ENCODE measurements at places on chromosomes 13 and 19.

DNA sequence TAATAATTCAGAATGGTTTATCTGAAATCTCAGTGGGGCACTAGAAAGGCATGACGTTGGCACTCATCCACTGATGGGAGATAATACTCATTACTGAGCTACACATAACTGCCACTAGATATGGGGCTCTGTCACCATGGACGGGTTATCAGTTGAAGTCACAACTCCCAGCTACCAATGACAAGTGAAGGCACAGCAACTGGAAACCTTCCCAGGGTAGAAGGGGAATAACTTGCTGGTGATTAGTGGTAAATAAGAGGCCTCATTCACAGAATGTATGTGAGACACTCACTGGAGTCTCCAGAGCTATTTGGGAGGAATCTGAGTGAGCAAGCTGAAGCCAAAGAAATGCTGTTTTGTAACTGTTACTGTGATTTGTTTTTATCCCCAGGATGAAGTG, 249.6 kb downstream of the ENOX1 start:
- no peak for DNase-seq

DNA sequence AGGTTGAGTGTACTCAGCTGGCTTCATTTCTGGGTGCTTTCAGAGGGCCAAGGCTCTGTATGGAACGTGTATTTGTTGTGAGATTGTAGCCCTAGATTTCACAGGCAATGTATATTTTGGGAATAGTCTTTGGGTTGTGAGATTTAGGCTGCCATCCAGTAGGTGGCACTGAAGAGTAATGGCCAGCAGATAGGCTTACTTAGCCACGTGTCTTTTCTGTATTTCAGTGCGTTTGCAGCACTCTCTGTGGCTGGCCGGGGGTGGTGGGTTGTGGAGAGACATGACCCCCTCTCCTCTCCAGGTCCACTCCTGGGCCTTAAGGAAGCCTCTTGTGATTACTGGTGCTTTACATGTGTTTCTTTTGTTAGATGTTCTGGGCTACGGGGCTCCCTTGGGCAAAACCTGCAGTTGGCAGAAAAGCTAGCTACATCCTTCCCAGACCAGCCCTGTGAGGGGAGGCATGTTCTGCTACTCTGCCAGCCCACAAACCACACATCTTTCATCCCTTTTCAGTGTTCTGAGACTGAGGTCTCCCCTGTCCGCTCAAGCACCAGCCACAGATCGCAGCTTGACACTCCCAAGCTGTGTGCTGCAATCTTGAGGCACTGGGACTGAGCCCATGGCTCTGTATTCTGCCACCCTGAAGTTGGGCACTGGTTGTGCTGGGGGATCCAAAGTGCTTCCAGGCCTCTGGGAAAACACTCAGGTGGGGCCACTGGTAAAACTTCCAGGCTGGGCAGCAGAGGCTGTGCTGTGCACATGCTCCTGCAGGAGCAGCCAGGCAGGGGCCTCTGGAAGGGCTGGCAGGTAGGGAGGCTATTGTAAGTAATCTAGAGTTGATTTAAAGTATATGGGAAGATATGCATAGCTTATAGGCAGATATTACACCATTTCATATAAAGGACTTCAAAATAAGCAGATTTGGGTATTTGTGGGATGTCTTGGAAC, 1096.8 kb upstream of the PCDH20 start:
- DNase-seq, result no peak

GRCh38 chr13:98201984-98202383, 24.9 kb upstream of the RNF113B start:
- DNase-seq, result no peak

DNA sequence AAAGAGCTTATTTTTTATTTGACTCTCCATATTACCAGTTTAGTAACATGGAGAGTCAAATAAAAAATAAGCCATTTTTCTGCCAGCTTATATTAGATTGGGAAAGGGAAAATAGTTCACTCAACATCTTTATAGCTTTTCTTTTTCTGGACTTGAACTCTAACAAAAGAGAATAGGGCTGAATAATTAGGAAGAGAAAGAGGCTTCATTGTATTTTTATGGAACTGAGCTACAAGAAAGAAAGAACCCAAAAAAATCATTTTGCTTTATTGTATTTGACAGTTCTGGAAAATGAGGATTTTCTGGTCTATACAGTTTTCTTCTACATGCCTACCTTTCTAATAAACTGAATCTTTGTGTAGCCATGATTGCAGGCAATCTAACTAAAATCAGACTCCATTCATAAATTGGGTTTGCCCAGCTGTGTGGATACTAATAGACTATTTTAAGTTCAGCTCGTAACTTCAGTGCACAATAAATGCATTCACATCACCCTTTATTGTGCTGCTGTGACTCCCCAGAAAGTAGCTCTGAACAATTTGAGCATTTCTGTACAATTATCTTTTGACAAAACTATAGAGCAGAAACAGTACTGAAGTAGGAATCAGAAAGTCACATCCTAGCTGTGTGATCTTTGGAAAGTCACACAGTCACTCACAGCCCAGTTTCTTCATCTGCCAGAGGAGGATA, 115.3 kb downstream of the STOML3 start:
- no peak for DNase-seq

DNA sequence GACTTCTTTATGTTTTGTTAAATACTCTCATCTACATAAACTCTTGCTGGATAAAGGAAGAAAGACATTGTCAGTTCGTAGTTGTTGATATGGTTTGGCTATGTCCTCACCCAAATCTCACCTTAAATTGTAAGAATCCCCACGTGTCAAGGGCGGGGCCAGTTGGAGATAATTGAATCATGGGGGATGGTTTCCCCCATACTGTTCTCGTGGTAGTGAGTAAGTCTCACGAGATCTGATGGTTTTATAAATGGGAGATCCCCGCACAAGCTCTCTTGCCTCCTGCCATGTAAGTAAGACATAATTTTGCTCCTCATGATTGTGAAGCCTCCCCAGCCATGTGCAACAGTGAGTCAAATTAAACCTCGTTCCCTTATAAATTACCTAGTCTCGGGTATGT, 3.6 kb downstream of the ADGRE1 start:
- DNase-seq, result no peak

- DNase-seq, result no peak
Measured at GRCh38 chr19:56838024-56838908, 2.3 kb downstream of the PEG3 start.

GRCh38 chr19:29876414-29876813, 64.6 kb downstream of the CCNE1 start:
- DNase-seq, result no peak

GRCh38 chr13:25980255-25980654, 71.6 kb downstream of the SHISA2 start:
- DNase-seq, result no peak

DNA sequence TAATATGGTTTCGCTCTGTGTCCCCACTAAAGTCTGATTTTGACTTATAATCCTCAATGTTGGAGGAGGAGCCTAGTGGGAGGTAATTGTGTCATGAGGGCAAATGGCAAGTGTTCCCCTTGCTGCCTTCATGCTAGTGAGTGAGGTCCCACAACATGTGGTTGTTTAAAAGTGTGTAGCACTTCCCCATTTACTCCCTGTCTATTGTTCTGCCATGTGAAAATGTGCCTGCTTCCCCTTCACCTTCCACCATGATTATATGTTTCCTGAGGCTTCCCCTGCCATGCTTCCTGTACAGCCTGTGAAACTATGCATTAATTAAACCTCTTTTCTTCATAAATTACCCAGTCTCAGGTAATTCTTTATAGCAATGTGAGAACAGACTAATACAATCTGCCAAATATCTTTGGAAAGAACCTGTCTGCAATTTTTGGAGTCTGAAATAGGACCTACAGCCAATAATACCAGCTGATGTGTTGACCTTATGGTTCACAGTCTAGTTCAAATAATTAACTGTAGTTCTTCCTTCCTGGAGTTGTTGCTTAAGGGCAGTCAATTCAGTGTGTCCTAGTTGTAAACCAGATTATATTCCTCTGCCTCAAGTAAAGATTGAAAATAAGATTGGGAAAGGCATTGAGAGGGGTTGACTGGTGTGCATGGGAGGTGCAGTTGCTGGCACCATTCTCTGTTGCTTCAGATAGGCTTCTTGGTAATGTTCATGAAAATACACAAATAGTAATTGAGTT, 1442.9 kb downstream of the SLITRK1 start:
- no peak for DNase-seq

DNA sequence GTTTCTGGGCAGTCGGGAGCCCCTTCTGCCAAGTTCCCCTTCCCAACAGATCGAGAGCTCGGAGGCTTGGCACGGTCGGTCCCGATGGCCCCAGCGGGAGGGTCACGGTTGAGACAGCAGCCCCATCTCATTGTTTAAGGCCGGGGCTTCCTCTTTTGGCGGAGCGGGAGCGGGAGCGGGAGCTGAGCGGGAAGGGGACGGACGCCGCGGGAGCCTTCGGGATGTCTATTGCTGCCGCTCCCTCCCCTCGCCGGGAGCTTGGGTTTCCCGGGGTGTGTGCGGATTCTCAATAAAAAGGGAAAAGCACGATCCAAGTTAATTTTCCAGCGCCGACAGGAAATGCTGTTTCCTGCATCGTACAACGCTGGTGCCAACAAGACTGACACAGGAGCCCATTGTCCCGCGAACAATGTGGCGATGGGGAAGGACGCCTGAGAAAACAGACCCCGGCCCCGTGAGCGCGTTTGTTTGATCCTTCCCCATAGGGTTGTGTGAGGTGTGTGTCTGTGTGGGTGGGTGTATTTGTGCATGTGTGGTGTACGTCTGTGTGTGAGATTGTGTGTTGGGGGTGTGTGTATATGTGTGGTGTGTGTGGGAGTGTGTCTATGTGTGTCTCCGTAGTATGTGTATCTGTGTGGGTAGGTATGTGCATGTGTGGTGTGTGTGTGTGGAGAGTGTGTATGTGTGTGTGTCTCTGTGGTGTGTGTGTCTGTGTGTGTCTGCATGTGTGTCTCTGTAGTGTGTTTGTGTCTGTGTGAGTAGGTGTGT, 36.3 kb upstream of the FLT1 start:
- no peak for DNase-seq

DNA sequence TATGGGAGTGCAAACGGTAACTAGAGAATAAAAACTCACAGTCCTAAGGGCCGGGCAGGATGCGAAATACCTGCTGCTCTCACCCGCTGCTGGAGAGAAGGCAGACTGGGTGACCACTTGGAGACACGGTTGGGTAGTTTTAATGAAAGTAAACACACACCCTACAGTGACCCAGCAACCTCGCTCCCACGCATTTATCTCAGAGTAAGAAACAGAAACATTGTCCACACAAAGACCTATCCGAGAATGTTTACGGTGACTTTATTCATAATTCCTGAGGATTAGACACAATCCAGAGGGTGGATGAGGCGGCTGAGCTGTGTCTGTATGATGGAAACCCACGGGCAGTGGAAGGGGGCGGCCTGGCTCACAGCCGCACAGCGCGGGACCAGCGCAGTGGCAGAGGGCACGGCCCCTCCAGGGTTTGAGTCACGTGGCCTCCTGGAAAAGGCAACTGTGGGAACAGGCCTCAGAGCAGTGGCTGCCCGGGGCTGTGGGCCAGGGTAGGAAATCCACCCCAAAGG, 73.5 kb upstream of the C13orf46 start:
- no peak for DNase-seq

- no peak for DNase-seq
Measured at GRCh38 chr19:2867025-2867991, at the start of gene ZNF556. TSS of gene ZNF556 (plus strand) at chr19:2867335. CDS start at chr19:2867422, 87 bp downstream.

GRCh38 chr13:26420282-26420960, 137.1 kb upstream of the WASF3 start:
- DNase-seq, result no peak

GRCh38 chr19:11574689-11575088, 2.8 kb downstream of the ACP5 start:
- DNase-seq, result no peak

Data from bone marrow (tissue), 2 donors.